ENCODE measurements at places on chromosomes 6 and 20.

DNA sequence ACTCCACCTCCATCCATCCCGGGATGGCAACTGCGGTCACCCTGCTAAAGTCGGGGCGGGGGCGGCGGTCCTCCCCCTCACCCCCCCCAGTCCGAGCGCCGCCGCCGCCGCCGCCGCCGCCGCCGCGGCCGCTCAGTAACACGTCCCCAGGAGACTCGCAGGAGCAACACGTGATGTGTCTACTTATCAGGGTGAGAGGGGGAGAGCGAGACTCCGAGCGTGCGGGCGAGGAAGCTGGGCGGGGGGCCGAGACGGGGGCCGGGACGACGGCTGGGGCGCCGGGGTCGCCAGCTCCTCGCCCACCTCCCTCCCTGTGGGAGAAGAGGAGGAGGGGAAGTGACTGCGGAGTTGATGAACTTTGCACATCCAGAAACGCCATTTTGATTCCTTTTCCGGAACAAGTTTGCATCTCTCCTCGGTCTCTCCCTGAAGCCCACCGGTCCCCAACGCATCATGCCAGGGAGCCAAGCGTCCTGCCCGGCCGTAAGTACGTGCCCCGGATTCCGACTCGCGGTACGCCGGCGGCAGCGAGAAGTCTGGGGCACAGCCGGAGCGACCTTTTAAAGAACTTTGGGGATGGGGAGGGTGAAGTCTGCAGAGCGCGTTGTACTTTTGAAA lies at the start of gene RREB1:
TSS of gene RREB1 (plus strand) at position 384 of the 618 bp plus-strand sequence. CDS start 73,951 bp downstream, outside the sequence.
- no peak for DNase-seq

- no peak for DNase-seq
Measured at GRCh38 chr6:33877982-33878535, 74.3 kb upstream of the MLN start.

DNA sequence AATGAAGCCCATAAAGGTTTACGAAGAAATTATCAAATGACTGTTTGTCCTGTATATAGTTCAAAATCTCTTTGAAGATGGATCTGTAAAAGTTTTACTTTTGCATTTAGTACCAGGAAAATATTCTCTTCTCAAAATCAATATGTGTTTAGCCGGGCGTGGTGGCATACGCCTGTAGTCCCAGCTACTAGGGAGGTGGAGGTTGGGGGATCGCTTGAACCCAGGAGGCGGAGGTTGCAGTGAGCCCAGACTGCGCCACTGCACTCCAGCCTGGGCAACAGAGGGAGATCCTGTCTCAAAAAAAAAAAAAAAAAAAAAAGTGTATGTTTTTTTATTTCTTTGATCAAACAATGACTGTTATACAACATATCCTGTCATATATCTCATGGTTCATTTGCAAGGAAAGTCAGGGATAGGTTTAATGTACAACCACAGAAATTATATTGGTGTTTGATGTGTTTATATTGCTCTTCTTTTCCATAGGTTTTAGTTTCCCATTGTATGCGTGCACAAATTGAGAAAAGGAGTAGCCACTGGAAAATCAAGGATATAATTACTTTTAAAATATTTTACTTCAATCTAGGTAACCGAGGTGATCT lies 40.1 kb downstream of the SOX4 start:
- no peak for DNase-seq

DNA sequence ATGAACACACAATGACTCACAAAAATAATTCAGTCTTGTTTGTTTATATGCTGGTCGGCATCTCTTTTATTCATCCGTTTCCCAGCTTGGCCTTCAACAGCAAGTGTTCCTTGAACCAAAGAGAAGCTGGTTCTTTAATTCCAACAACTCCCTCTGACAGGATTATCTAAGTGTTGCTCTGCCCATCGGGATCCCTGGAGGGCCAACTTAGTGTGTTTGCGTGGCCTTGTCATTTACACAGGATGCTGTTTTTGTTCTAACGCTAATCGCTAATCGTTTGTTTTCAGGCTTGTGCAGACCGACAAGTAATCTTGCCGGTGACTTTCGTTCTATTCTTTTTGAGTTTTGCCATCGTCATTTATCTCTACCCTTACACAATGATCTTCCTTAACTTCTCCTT lies 267.4 kb upstream of the EXOC2 start:
- no peak for DNase-seq

GRCh38 chr6:139475646-139476045 lies 101.2 kb upstream of the CITED2 start:
- DNase-seq = no peak

DNA sequence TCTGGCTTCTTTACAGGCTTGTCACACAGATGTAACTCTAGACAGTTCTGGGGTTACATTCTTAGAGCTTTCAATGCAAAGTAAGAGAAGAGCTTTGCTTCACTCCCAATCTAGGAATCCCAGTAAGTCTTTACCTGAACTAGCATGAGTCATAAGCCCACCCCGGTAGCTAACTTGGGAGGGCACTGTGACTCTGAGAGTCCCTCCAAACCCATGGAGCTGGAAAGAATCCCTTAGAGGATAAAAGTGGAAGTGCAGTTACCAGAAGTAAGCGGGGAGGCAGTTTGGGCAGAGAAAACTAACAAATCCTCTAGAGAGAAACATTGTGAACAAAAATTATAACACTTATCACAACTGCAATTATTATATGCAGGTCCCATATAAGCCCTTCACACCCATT lies 84.0 kb upstream of the SMLR1 start:
- no peak for DNase-seq

- DNase-seq = no peak
Measured at GRCh38 chr6:127058936-127059335, 59.5 kb upstream of the RSPO3 start.

DNA sequence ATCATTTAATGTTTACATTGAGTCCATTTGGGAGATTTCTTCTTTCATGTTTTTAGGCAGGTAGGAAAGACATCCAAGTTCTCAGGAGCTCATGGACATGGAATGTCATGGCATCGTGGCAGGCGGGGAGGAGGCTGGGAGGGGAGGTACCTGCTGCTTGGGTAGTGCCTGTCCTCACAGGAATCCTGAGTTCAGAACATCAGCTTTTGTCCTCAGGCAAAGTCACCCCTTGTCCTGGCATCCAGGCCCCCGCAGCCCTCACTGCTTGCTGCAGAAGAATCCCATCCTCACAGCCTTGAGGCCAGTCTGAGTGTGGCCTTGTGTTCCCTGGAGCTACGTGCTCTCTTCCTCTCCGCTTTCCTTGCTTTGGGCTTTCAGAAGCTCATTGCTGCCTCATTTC lies 157.4 kb downstream of the CFAP61 start:
- no peak for DNase-seq

GRCh38 chr6:7178280-7178679 lies 70.5 kb downstream of the RREB1 start:
- no peak for DNase-seq

GRCh38 chr20:46076806-46077205 lies 13.0 kb downstream of the NCOA5 start:
- DNase-seq = no peak

- DNase-seq = no peak
Measured at GRCh38 chr6:15843226-15843625, 180.4 kb upstream of the DTNBP1 start.

DNA sequence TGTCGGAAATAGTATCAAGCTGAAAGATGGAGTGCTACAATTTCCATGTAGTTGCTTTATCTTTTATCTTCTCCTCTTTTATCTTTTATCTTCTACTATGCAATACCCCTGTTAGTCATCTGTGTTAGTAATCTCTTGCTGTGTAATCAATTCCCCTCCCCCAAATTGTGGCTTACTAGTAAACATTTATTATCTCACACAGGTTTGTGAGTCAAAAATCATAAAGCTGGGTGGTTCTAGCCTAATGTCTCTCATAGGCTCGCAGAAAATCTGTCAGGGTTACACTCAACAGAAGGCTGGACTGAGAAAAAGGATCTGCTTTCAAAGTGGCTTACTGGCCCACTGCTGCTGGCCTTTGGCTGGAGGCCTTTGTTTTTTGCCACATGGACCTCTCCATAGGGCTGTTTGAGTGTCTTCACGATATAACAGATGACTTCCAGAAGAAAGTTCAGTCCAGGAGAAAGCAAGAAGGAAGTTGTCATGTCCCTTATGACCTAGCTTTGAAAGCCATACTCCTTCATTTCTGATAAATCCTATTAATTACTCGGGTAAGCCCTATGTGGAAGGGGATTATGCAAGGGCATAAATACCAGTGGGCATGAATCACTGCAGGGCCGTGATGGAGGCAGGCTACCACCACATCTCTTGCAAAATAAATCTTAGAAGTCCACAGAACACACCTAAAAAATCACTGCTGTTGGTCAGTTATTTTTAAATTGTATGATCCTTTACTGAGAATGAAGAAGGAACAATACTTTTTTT lies 24.5 kb upstream of the PTCHD4 start:
- DNase-seq = no peak

DNA sequence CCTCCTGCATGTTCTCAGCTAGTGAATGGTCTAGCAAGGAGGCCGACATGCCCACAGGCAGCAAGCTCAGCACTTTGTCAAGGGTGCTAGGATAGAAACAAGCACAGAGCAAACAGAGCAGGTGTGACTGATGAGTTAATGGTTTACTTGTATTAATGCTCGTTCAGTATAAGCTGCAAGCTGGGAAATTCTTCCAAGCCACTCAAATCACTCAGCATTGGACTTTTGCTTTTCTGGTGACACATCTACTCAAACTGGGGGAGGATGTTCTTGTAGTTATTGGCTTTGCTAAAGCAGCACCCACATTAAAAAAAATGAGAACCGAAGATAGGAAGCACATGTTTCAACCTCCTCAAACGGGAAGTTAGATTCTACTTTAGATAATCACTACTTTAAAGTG lies 43.1 kb upstream of the NEDD9 start:
- no peak for DNase-seq

- DNase-seq = no peak
Measured at GRCh38 chr20:3749087-3749688, 16.7 kb downstream of the HSPA12B start.

DNA sequence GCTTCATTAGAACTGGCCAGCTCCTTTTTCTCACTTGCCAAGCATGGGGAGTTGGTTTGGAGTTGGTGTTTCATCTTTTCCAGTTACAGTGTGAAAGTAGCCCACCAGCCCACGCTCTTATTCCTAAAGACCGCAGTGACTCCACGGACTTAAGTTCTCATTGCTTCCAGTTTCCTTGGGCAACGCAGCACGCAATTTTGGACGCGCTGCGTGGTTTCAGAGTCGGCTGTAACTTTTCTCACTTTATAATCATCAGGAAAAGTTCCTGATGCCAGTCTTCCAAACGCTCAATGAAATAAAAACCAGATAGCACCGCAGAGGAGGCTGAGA lies 381 bp upstream of the PEX7 start:
- DNase-seq = no peak

DNA sequence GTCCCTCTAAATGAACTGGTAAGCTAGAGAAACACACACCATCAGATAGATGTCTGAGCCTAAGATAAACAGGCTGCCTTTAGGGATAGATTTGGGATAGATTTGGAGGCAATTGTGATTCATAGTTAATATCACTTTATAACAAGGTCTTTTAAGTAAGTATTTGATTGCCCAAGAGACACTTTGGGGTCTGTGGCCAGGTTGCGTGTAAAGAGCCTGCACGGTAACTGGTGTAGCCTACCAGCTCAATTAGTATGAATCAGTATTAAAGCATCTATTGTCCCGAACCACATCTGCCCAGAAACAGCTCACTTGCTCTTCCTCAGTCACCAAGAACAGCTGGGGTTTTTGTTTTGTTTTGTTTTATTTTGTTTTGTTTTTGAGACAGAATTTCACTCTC lies 193.3 kb downstream of the SASH1 start:
- no peak for DNase-seq

DNA sequence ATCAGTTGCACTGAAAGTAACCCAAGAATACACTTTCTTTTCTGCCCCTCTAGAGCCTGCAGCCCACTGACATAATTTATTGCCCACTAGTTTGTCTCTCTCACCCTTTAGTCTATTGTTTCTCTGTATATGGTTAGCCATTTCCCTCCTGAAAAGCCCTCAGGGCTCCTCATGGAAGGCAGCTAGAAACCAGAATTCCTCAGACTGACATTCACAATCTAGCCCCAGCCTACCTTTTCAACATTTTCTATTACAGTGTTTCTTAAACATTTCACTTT lies 21.4 kb upstream of the PAQR8 start:
- DNase-seq = no peak

GRCh38 chr6:39128832-39129231 lies 13.8 kb upstream of the SAYSD1 start:
- no peak for DNase-seq

- DNase-seq = no peak
Measured at GRCh38 chr6:40779409-40779808, 192.2 kb upstream of the LRFN2 start.

DNA sequence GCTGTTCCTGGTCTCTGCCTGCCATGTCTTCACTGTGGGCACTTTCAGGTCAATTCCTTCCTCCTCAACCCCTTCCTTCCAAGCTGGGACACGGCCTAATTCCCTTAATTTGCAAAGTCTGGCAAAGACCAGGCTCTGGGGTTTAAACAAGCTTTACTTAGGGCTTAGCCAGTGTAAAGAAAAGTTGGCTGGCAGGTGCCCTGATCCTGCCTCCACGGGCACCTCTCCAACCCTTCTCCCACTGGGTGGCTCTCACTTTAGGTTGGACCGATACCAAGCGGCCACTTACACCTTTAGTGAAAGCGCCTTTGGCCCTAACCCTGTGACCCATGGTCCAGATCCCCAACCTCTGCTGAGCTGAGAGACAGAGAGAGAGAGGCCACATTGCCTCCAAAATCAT lies 13.7 kb upstream of the MLN start:
- no peak for DNase-seq

- no peak for DNase-seq
Measured at GRCh38 chr20:53964501-53965253, 105.7 kb downstream of the BCAS1 start.

GRCh38 chr6:134295953-134296553 lies 21.9 kb downstream of the SGK1 start:
- DNase-seq = no peak

GRCh38 chr6:150006961-150007464 lies 18.3 kb downstream of the RAET1L start:
- DNase-seq = no peak

- no peak for DNase-seq
Measured at GRCh38 chr6:137736911-137737310, 130.1 kb upstream of the TNFAIP3 start.

DNA sequence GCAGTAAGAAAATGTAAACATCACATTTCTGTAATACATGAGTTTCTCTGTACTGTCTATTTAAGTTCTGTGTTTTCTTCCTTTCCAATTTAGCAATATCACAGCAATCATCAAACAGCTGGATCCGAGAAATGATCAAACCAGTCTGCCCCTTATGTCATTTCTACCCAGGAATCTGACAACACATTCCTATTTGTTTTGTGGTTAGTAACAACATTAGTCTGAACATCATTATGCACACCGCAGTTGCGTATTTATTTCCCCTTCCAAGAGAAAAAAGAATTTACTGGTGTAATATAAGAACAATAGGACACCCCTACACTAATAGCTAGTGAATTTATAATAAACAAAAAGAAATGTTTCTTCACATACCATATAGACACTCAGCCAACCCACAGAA lies 179.5 kb downstream of the BTBD9 start:
- DNase-seq = no peak

GRCh38 chr6:45923831-45924391 lies 91.7 kb downstream of the CLIC5 start:
- DNase-seq = no peak
